Uterine smooth muscle cell (primary cell): ENCODE measurements at places on chromosomes 7 and 10. TPM values are rescaled to one million over a fixed set of nuclear protein-coding genes. Genes with fewer than 3 reads are reported as not detected.

Gene STEAP1
- 32.6 and 65.6 TPM in 2 replicates for total RNA-seq

Gene PRSS37
- total RNA-seq = not detected in 2 replicates

Gene KAZALD1
- total RNA-seq = 6.2 and 6.4 TPM in 2 replicates

Gene PTEN
- 127 and 198 TPM in 2 replicates for total RNA-seq

Gene CYP3A7
- 0.55 and 1.2 TPM in 2 replicates for total RNA-seq

Gene VGF
- 198 and 249 TPM in 2 replicates for total RNA-seq

Gene SPDYE1
- not detected in 2 replicates for total RNA-seq

Gene GNAT3
- 0.12 TPM in 1 of 2 replicates, not detected in the other for total RNA-seq

Gene HMX2
- not detected in 2 replicates for total RNA-seq

Gene HTR5A
- under 0.01 TPM in 1 of 2 replicates, not detected in the other for total RNA-seq

Gene HSPA12A
- 18.6 and 21.0 TPM in 2 replicates for total RNA-seq

Gene SEPTIN7
- total RNA-seq = 207 and 286 TPM in 2 replicates

Gene HOXA2
- under 0.01 TPM in 1 of 2 replicates, not detected in the other for total RNA-seq

Gene IFIT2
- 8.2 and 14.2 TPM in 2 replicates for total RNA-seq

Gene SLC39A12
- total RNA-seq = under 0.01 TPM in 1 of 2 replicates, not detected in the other

Gene GALNT17
- under 0.01 TPM in 1 of 2 replicates, not detected in the other for total RNA-seq

Gene LIPN
- not detected in 2 replicates for total RNA-seq

Gene C7orf57
- total RNA-seq = 0.11 TPM in 1 of 2 replicates, not detected in the other

Gene GPR15LG
- not detected in 2 replicates for total RNA-seq

Gene MTG1
- 37.6 and 38.5 TPM in 2 replicates for total RNA-seq

Gene MLXIPL
- total RNA-seq = not detected in 2 replicates

Gene AKR1D1
- under 0.01 TPM in 1 of 2 replicates, not detected in the other for total RNA-seq

Gene AASS
- 31.1 and 40.1 TPM in 2 replicates for total RNA-seq

Gene AVPI1
- total RNA-seq = 23.0 and 32.1 TPM in 2 replicates

Gene SEMA3E
- total RNA-seq = 1.5 and 2.0 TPM in 2 replicates

Gene CNPY1
- not detected in 2 replicates for total RNA-seq

Gene ACTL6B
- total RNA-seq = not detected in 2 replicates

Gene PILRA
- total RNA-seq = 0.12 TPM in 1 of 2 replicates, not detected in the other

Gene VAX1
- not detected in 2 replicates for total RNA-seq

Gene BHLHA15
- total RNA-seq = 1.3 and 2.2 TPM in 2 replicates

Gene FAM25C
- total RNA-seq = not detected in 2 replicates
